AG08395 (cell line): ENCODE measurements at places on chromosomes 5 and 9.

GRCh38 chr5:131381777-131382176 lies 117.9 kb downstream of the CDC42SE2 start:
- no peak for DNase-seq

DNA sequence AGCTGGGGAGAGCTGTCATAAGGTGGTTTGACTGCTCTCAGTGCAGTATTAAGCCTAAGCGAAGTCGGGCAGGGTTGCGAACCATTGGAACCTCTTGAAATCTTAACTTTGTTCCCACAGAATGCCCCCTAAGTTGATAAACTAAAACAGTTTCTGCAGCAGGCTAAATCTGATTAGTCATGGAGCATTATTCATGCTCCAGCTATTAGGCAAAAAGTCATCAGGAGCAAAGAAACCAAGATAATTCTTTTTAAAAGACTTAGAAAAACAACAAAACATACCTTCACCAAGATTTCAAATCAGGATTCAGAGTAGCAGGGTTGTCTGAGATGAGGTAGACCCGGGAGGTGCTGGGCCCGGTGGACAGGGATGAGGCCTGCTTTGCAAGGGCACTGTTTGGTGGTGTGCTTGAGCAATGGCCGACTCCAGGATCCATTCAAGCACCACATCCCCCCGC lies 69.9 kb upstream of the PLPP1 start:
- DNase-seq, result peak; percentile 47

DNA sequence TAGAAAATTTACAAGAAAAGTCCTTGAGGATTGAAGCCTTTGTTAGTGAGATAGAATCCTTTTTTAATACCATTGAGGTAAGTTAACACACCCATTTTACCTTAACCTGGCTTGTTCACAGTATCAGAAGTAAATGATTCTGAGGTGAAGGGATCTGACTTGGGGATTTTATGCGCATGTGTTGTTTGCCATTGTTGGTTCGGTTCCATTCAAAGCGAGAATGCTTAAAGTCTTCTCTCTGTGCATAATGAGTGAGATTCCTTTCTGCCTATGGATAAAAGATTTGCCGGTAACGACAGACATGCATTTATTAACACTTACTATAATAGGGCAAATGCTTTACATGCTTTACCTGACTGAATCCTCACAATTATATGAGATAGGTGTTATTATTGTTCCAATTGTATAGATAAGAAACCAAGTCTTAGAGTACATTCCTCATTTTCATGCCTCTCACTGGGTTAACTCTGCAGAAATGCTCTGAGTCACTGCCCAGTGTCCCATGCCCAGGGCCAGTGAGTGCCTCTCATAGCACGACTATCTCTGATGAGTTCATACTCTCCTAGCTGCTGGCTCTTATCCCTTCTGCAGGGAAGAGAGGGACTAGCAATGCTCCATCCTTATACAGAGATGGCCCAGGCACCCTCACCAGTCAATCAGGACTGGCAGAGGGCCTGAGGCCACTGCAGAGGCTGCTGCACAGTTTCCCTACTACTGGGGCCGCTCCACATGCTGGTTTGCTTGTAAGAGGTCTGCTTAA lies 54.4 kb downstream of the CMYA5 start:
- DNase-seq, result peak; percentile 77

GRCh38 chr5:133527311-133527710 lies 85.0 kb downstream of the FSTL4 start:
- DNase-seq, result no peak

- DNase-seq, result no peak
These were observed 543.7 kb upstream of the TLE4 start for GRCh38 chr9:79028101-79028500.

- DNase-seq, result no peak
These were observed 173.1 kb upstream of the ANKRD55 start for GRCh38 chr5:56406221-56406620.
